ENCODE measurements at places on chromosomes 3 and 15.

- no peak for DNase-seq
Observed at GRCh38 chr15:58277333-58277732, 139.2 kb downstream of the AQP9 start.

DNA sequence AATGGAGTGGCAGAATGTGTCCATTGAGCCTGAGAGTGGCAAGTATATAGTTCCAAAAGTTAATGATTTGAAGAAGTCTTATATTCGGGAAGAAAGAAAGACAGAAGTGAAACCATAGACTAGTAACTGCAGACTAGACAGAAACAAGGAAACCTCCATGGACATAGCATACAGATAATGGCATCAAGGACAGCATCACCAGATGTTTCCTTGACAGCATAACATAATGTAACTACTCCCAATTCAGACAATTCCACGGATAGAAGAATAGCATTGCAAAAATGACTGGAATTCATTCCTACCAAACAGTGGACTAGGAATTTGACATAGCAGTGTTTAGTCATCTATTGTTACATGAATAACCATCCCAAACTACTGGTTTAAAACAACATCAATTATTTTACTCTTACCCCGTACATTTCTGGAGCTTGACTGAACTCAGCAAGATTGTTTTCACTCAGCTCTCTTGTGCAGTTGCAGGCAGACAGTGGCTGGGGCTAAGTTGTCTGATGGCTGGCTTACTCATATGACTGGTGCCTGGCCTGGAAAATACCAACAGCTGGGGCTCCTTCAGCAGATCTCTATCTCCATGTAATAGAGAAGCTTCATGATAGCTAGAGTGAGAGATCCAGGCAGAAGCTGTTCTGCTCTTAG, 109.7 kb upstream of the GADL1 start:
- DNase-seq = peak; percentile 91

- DNase-seq = no peak
Observed at GRCh38 chr15:72809329-72809728, 25.8 kb upstream of the ADPGK start.

GRCh38 chr3:24167429-24167828, 222.3 kb downstream of the NR1D2 start:
- DNase-seq = no peak

- DNase-seq = no peak
Observed at GRCh38 chr3:69353503-69353902, 32.4 kb downstream of the FRMD4B start.

GRCh38 chr3:14393440-14394106, 8.8 kb upstream of the SLC6A6 start:
- DNase-seq = peak; percentile 24

- no peak for DNase-seq
Observed at GRCh38 chr3:172708921-172709773, 1.7 kb downstream of the NCEH1 start.

DNA sequence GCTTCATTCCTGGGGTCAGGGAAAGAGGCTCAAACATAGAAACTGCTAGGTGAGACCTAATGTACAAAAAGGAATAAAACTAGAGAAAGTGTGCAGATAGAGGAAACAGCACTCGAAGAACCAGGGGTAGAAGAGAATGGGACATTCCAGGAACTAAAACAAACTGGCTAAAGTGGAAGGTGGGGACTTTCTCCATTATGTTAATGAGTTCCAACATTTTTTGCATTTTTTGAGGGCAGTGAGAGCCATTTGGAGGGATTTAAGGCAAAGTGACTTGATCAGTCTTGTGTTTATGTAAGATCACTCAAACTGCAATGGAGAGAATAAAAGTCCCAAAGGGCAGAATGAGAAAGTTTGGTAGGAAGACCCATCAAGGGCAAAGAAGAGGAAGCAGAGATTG, 20.6 kb upstream of the SLC4A7 start:
- peak; percentile 36 for DNase-seq

GRCh38 chr3:112446343-112446742, 52.9 kb downstream of the BTLA start:
- peak; percentile 1 for DNase-seq

DNA sequence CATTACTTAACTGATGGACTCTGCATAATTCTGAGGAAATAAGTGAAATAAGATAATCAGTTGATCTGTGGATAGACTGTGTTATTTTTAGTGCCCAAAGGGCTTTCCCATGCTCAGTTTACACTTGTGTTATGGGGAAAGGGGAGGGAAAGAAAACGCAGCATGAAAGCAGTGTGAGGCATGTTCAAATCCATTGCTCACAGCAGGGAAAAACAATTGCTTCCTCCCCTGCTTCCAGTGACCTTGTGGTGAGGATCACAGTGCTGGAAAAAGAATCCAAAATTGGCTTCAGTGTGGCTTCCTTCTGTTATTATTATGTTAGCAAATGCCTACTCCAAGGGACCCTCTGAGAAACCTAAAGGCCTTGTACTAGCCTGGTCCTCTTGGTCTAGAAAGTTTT, 285.1 kb upstream of the CDIN1 start:
- DNase-seq = no peak

- DNase-seq = no peak
Observed at GRCh38 chr3:66487465-66487864, 13.4 kb downstream of the LRIG1 start.

GRCh38 chr15:23797747-23798446, 110.8 kb upstream of the NDN start:
- no peak for DNase-seq

DNA sequence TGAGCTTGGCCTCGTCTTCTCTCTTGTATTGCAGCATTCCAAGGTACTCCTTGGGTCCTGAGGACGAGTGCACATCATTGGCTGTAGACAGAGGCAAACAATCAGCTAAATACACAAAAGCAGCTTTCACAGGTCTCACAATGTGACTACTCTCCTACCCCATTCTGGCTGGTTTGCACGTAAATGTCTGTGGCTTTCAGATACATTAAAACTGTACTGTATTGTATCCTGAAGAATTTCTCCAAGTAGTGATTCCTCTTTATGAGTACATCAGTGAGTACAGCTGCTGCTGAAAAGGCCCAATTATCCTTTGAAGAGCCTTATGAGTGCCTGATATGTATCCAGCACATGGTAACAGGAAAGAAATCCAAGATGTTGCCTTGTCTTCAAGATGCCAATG, 22.0 kb upstream of the GNB5 start:
- DNase-seq = no peak

GRCh38 chr3:159252772-159253384, 451.0 kb downstream of the MFSD1 start:
- DNase-seq = peak; percentile 69

- DNase-seq = no peak
Observed at GRCh38 chr3:48776854-48777253, 59.8 kb upstream of the IP6K2 start.

DNA sequence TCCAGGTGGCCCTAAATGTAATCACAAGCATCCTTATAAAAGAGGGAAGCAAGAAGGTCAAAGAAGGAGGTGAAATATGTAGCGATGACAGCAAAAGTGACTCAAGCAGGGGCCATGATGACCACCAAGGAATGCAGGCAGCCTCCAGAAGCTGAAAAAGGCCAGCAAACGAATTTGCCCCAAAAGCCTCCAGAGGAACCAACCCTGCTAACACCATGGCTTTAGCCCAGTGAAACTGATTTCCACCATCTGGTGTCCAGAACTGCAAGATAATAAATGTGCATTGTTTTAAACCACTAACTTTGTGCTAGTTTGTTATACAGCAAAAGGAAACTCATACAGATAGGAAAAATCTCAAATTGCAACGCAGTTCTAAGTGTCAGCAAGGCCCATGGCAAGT, 23.0 kb upstream of the RBSN start:
- DNase-seq = no peak

DNA sequence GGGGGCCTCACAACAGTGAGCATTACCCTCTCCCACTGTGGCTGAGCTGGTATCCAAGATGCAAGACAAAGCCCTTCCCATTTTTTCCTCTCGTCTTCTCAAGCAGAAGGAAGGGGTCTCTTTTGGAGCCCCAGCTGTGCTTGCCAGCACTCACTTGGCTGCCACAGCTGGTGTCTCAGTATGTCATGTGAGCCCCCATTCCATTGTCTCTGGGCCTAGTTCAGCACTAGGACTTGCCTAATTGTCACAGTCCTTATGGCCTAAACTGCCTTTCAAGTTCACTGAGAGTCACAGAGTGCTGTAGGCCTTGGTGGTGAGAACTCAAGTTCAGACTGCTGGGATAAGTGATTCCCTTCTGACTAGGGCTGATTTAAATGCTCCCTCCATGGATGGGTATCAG, 89.8 kb downstream of the ARHGEF26 start:
- no peak for DNase-seq

- no peak for DNase-seq
Observed at GRCh38 chr15:79881668-79882067, 15.1 kb downstream of the MTHFS start.

DNA sequence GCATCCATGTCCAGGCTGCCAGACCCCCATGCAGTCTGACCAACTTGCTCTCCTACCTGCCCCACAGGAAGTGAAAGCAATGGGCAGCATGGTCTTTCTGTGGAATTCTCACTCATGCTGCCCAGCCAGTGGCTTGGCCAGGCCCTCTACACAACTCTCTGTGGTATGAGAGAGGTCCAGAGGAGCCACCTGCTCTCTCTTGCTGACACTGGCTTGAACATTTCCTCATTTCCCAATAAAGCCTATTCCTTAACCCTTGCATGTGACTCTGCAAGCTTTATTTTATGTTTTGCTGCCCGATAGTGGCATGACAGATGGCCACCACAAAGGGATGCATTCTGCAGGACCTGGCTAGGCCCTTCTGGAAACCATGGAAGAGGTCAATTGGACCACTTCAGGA, 53.8 kb downstream of the CCR1 start:
- no peak for DNase-seq

DNA sequence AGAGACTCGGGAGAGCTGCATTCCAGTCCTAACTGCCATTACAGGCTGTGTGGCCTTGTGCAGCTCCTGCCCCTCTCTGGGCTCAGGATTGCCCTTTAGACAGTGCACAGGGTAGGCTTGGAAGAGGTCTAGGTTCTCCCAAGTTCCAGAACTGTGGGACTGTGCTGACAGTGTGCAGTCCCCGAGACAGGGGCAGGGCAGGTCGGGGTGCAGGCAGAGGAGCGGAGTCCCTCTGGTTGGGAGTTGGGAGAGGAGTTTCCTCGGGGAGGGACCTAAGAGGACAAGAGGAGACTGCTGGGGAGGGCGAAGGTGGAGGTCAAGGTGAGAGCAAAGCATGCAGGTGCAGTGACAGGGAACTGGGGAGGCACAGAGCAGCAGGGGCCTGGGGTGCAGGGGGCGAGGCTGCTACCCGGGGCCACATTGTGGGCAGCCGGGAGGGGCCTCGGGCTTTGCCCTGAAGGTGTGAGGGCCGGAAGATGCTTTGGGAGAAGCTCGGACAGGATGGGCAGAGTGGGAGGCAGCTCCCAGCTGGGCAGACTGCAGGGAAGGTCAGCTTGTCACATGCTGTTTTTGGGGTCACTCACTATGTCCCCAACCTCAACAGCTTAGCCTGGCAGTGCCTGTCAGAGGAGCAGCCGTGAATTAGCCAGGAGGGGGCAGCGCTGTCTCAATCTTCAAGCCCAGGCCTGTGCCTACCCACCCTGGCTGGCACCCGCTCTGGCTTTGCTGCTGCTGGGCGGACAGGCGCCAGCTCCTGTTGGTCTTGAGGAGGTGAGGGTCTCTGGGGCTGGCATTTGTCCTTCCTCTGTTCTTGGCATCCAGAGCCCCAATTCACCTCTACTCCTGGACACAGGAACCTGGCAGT, 15.4 kb upstream of the CSPG4 start:
- peak; percentile 44 for DNase-seq

DNA sequence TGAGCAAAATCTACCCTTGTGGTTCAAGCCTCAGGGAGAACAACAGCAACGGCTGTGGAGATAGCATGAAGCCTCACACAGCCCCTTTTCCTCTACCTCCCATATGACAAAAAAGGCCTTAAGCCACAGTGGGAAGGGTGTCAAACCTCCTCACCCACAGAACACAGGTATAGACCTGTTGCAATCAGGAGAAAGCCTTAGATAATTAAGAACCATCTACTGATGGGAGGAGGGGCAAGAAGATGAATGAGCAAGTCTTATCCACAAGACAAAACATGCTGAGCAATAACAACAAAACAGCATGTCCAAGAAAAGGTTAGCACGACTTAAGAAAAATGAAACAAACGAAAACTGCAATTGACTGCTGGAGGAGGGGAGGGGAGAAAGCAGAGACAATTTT, 272.9 kb upstream of the BCHE start:
- DNase-seq = no peak

GRCh38 chr3:19489936-19490335, 341.6 kb downstream of the KCNH8 start:
- DNase-seq = no peak

- DNase-seq = no peak
Observed at GRCh38 chr3:49134471-49135265, 1.8 kb upstream of the LAMB2 start.

GRCh38 chr3:36903119-36903882, 41.6 kb downstream of the TRANK1 start:
- no peak for DNase-seq

- DNase-seq = no peak
Observed at GRCh38 chr3:117709108-117709507, 999.5 kb downstream of the TUSC7 start.

- no peak for DNase-seq
Observed at GRCh38 chr3:187516446-187517185, 148.4 kb downstream of the RTP4 start.

DNA sequence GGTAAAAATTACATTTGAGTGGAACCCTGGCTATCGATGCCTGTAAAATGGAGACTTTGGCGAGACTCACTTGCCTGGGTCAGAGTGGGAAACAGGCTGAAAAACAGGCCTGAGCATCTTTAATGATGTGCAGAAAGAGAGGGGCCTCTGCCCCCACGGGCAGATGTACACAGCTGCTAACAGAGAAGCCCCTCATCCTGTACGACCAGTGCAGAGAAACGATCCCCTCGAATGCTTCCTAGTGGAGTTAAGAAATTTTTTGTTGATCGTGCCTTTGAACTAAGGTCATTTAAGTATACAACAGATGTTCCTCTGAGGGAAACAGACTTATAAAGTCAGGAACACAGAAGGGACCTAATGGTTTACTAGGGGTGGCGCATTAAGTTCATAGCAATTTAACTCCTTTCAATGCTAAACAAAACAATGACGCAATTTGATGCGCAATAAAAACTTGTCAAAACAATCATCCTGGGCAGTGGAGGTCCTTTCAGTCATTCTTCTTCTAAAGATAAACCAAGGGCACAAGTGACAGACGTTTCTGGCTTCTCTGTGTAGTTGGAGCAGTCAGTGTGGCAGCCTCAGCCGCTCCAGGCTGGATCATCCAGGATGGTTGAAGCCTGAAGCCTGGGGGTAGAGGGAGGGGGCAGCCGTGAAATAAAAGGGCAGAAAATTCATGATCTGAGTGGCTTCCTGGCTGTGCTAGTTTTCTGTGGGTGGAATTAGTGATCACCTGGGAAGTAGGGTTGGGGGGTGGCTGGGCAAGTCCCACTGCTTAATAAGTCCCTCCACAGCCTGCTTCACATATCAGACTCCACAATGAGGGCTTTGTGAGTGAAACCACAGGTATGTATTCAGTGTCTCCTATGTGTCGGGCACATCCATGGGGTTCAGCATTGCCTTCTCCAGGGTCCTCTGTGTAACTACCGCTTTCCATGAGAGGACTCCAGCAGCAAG, 50.8 kb upstream of the MRPS22 start:
- DNase-seq = peak; percentile 39
